Activated T-helper 1 cell treated with anti-CD3 and anti-CD28 coated beads, Interleukin-12 subunit alpha, Interleukin-12 subunit beta, Interleukin-2, Interleukin-4 antibody, amounts not matched to agents 30 ng/mL and 10 ng/mL and 1 ng/mL, durations not matched to agents 14 hours and 24 hours and 36 hours (primary cell): ENCODE measurements at places on chromosomes 13 and 19. TPM values are rescaled to one million over a fixed set of nuclear protein-coding genes. Genes with fewer than 3 reads are reported as not detected.

DNA sequence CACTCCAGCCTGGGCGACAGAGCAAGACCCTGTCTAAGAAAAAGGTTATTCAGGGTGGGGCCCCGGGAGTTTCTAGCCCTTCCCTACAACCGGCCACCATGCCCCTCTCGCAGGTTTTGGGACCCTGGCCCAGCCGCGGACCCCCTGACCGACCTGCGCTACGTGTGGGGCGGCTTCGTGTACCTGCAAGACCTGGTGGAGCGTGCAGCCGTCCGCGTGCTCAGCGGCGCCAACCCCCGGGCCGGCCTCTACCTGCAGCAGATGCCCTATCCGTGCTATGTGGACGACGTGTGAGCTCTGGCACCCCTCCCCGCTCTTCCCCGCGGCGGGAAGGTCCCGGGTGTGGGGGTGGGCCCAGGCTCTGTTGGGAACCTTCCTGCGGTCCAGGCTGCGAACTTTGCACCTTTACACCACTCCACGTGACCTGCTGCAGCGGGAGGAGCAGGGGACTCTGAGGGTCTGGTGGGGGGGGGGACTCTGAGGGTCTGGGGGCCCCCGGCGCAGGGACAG, 6.3 kb downstream of the ABCA7 start:
- H3K4me1 ChIP-seq: peaks cover 3% of the 10 kb centered on the region
- H3K4me3 ChIP-seq: no peak overlapping the region
- H3K36me3 ChIP-seq: peaks cover 5% of the 10 kb centered on the region
- H3K27me3 ChIP-seq: no peaks in the 10 kb centered on the region
- H3K27ac ChIP-seq: no peak overlapping the region

DNA sequence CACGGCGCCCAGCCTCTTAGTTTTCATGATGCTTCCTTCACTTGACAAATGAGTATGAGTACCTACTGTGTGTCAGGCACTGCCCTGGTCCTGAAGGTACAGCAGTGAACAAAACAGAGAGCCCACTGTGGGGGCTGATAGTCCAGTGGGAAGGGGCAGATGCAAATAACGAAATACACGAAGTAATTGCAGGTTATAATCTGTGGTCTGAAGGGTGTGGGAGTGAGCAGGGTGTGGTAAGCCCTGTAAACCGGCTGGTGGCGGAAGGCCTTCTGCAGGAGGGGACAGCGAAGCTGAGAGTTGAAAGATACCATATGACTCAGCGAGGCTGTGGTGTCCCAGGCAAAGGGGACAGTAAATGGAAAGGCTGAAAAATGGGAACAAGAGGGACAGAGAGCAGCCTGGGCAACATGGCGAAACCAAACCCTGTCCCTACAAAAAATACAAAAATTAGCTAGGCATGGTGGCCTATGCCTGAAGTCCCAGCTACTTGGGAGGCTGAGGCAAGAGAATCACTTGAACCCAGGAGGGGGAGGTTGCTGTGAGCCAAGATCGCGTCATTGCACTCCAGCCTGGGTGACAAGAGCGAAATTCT, 60.5 kb downstream of the MAP4K1 start:
- H3K27ac ChIP-seq: peak overlapping the region; percentile 68
- peak; percentile 15 for DNase-seq
- H3K4me3 ChIP-seq: no peak overlapping the region
- H3K36me3 ChIP-seq: peaks cover 4% of the 10 kb centered on the region
- peaks cover 53% of the 10 kb centered on the region for H3K4me1 ChIP-seq
- peaks cover 7% of the 10 kb centered on the region for H3K27me3 ChIP-seq

DNA sequence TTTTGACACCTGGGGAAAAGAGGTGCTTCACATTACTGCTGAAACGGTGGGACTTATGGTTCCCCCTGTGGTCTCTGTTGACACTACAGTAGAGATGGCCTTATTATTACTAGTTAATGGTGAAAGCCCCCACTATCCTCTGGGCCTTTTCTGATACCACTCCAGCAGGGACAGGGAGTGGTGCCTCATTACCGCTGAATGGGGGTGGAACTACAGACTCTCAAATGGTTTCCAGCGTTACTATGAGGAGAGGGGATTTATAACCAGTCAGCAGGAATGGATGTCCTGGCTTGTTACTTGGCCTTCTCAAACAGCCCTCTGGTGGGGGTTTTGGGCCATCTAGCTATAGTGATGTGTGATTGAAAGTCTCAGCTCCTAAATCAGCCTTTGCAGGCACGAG, 96.7 kb upstream of the DIAPH3 start:
- H3K36me3 ChIP-seq: no peaks in the 10 kb centered on the region
- H3K27ac ChIP-seq: no peak overlapping the region
- peaks cover 2% of the 10 kb centered on the region for H3K27me3 ChIP-seq
- H3K4me3 ChIP-seq: no peak overlapping the region
- no peaks in the 10 kb centered on the region for H3K4me1 ChIP-seq

DNA sequence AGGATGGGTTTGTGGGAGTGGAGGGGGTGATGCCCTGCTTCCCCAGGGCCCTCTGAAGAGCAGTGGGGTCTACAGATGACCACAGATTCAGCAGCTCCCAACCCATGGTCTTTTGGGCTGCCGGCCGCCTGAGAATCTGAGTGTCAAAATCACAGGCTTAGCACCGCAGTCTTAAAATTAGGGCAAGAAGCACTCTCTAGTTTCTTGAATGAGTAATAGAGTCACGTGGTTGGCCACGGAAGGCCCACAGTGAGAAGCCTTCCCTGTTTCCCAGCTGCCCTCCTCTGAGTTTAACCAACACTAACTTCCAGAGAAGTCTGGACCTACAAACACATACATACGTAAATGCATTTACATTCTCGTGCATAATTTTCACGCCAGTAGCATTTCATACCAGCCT, 5.2 kb downstream of the PRMT1 start:
- H3K4me3 ChIP-seq: no peak overlapping the region
- DNase-seq: no peak
- peaks cover 40% of the 10 kb centered on the region for H3K36me3 ChIP-seq
- H3K4me1 ChIP-seq: peaks cover 22% of the 10 kb centered on the region
- H3K27me3 ChIP-seq: no peaks in the 10 kb centered on the region

- no peak overlapping the region for H3K4me3 ChIP-seq
- H3K4me1 ChIP-seq: no peaks in the 10 kb centered on the region
Observed at GRCh38 chr19:57757941-57758340, 11.3 kb downstream of the ZNF776 start.

DNA sequence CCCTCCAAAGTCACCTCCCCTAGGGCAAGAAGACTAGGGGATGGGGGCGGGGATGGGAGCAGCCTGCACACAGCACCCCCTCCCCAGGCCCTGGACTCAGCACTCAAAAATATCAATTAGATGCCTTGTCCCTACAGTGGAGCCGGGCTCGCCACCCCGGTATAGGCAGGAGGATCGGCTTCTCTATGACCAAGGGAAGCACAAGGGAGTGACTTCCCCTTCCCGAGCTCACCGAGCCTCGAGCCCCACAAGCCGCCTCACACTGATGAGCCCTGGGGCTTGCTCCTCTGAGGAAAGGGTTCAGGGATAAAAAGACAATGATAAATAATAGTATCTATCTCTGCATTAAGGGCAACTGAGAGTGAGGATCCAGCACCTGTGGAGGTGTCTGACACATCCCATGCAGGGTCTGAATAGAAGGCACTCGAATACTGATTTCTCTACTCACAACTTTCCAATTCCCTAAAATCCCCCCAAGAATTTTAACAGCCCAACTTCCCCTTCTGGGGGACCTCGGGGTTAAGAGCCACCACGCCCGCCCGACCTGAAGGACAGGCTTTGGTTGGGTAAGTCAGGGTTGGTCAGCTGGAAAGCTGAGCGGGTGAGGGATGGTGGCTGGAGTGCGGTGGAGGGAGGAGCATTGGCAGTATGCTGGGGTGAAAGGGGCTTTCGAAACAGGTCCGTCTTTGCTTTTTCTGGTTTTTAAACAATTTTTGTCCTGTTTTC, 51.3 kb downstream of the STK24 start:
- peak overlapping the region; percentile 67 for H3K27ac ChIP-seq
- peaks cover 6% of the 10 kb centered on the region for H3K36me3 ChIP-seq
- peaks cover 82% of the 10 kb centered on the region for H3K4me1 ChIP-seq
- H3K27me3 ChIP-seq: no peaks in the 10 kb centered on the region

DNA sequence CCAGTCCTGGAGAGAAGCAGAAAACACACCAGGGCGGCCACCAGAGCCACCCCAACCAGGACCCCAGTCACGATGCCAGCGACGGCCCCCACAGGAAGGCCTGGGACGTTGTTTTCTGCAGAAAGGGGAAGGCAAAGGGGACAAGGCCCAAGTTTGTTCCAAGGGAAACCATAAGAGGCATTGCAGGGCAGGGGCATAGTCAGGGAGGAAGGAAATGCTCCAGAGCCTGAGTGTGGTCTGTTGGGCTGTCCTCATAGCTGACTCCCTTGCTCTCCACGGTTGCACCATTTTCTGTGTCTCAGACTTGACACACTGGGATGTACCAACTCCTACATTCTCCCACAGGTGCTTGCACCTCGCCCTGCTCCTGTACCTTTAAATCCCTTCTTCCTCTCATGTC, 5.2 kb downstream of the CEACAM4 start:
- no peaks in the 10 kb centered on the region for H3K4me1 ChIP-seq
- H3K4me3 ChIP-seq: no peak overlapping the region
- peaks cover 8% of the 10 kb centered on the region for H3K27me3 ChIP-seq
- DNase-seq: no peak
- no peak overlapping the region for H3K27ac ChIP-seq
- H3K36me3 ChIP-seq: no peaks in the 10 kb centered on the region

- DNase-seq: no peak
- H3K27ac ChIP-seq: no peak overlapping the region
- no peaks in the 10 kb centered on the region for H3K36me3 ChIP-seq
- no peaks in the 10 kb centered on the region for H3K4me1 ChIP-seq
Observed at GRCh38 chr13:27782151-27782550, 10.1 kb upstream of the GSX1 start.

DNA sequence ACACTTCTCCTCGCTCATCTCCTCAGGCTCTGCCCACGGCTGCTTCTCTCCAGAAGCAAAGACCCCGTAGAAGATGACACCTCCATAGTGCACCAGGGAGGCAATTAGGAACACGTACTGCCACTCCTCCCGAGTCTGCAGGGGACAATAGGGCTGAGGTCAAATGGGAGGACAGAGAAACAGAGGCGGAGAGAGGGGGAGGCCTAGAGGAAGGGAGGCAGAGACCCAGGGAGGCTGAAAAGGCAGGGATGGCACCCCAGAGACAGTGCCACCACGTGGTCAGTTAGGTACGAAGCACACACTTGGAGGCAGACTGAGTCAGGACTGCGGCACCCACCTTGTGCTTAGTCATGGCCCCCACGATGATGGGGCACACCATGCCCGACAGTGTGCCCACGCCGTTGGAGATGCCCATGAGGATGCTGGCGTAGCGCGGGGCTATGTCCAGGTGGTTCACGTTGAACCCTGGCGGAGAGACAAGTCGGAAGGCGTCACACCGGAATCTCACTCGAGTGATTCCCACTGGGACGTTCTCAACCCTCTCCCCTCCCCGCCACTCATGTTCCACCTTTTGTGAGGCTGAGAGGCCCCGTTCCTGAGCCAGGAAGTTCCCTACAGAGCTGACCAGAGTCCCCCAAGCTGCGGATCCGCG, 5.6 kb downstream of the GFY start:
- H3K27me3 ChIP-seq: peaks cover 85% of the 10 kb centered on the region
- H3K4me1 ChIP-seq: peaks cover 31% of the 10 kb centered on the region
- H3K4me3 ChIP-seq: no peak overlapping the region
- H3K36me3 ChIP-seq: no peaks in the 10 kb centered on the region

DNA sequence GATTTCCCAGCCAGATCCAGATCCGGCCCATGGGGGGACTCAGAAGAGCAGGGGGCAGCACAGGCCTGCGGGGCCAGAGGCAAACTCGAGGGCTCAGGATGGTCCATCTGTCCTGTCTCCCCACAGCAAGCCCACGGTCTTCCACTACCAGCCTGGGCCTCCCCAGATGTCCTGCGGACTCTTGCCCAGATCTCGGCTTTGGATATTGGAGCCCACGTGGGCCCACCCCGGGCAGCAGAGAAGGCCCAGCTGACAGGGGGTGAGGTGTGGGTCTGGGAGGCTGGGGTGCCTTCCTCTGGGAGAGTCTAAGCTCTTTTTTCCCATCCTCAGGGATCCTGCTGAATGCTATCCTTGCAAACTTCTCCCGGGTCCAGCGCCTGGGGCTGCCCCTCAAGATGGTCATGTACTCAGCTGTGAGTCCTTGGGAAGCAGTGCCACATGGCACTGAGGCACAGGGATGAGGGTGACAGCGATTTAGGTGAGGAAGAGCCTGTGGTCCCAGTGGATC, 3.4 kb downstream of the ACP4 start:
- no peak for DNase-seq
- H3K4me1 ChIP-seq: no peaks in the 10 kb centered on the region
- H3K27me3 ChIP-seq: no peaks in the 10 kb centered on the region
- peaks cover 9% of the 10 kb centered on the region for H3K36me3 ChIP-seq
- no peak overlapping the region for H3K4me3 ChIP-seq

ZSCAN4 gene
- total RNA-seq: not detected in 2 replicates

DACH1 gene
- not detected in 2 replicates for total RNA-seq

CLIP3 gene
- 2.2 and 4.4 TPM in 2 replicates for total RNA-seq

TYROBP gene
- total RNA-seq: not detected in 2 replicates
